T-helper 22 cell (primary cell): ENCODE measurements at places on chromosomes 6 and 20.

GRCh38 chr6:34108176-34108575 lies 37.7 kb downstream of the GRM4 start:
- no peak for DNase-seq

GRCh38 chr6:35473850-35474130 lies 5.6 kb downstream of the RPL10A start:
- no peak for DNase-seq

DNA sequence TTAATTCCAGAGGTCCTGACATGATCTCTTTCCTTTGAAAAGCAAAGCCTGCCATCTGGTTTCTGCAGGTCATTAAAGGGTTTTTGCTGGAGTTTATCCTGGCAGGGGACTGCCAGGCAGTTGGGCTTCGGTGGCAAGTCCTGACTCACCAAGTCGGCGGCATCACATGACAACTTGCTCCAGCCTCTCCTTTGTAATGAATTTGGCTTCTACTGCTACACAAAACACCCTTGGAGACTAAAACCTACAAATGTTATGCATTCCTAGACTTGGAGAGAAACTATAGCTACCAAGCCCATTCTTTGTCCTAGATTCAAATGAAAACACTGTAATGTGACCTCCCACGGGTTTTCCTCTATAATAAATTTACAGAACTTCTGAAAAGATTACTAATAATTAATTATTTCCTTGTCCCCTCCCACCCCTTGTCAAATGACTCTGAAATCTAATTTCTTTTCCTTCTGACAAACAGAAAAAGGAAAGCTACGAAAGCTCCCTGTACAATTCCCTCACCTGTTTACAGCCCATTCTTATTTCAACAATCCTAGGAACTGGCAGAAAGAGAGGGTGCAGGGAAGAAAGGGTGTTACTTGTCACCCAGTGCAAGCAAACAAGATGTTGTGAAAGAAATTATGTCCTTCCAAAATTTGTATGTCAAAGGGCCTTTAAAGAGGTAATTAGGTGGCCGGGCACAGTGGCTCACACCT lies 62.9 kb downstream of the QRSL1 start:
- DNase-seq, result no peak

DNA sequence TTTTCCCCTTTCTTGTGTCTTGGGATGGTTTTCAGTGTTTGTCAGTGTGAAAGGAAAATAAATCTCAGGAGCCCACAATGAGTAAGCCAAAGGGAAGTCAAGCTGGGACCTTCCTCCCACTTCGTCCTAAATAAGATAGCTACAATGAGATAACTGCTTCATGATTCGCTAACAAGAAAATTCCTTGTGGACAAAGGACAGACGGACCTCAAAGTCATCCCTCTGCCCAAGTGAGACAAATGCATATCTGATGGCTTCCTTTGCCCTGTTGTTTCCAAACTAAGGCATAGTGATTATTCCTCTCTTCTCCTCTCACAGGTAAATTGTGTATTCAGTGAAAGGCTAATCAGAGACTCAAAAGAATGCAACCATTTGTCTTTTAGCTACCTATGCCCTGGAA lies 26.1 kb upstream of the ADTRP start:
- DNase-seq, result no peak

- DNase-seq, result no peak
Measured at GRCh38 chr6:11607383-11607782, 69.8 kb downstream of the TMEM170B start.

DNA sequence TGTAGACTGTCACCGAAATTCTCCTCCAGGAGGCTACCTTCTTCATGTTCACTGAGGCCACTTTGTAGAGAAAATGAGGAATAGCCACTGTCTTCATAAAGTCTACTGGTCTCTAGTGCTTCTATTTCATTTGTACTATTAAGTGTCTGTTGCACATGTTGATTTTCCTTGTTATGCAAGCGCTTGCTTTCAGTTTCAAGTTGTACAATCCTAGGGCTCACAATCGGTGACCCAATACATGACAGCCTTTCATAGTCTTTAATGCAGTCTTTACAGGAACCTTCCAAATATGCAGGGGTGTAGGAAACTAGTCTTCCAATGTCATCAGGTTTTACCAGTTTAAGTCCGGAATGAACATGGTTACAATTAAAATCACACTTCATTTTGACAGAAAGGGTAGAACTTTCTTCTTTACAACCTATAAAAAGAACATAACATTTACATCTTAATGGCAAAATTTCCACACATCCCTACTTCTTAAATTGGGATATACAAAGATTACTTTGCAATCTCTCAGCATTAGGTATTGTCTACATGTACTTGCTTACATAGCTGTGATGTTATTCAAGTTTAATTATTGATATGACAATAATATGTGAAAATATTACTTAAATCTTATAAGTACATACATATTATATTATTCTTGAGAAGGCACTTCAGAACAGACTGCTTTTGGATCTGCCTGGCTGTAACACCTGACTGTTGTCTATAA lies 7.5 kb downstream of the FBXO5 start:
- no peak for DNase-seq

DNA sequence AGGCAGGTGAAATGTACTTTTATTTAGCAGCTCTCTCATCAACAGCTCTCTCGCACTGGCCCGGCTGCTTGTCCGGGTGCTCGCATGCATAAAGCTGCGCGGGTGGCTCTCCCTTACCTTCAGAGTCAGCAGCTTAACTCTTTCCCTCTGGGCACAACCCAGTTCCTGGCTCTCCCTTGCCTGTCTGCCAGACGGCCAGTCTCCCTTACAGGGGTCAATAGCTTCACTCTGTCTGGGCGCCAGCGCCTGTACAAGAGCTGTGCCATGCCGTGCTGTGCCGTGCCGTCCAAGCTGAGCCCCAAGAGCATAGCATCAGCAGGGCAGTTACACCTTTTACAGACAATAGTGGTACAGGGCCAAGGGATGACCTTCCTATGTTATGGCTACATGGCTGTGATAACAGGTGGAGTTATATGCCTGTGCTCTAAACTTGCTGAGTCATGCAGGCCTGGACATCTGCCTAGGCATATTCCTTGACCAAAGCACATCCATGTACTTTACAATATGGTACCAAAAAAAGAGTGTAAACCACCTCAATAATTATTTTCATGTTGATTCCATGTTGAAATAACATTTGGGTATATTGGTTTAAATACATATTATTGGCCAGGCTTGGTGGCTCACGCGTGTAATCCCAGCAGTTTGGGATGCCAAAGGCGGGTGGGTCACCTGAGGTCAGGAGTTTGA lies 47.9 kb downstream of the BLTP3A start:
- no peak for DNase-seq

DNA sequence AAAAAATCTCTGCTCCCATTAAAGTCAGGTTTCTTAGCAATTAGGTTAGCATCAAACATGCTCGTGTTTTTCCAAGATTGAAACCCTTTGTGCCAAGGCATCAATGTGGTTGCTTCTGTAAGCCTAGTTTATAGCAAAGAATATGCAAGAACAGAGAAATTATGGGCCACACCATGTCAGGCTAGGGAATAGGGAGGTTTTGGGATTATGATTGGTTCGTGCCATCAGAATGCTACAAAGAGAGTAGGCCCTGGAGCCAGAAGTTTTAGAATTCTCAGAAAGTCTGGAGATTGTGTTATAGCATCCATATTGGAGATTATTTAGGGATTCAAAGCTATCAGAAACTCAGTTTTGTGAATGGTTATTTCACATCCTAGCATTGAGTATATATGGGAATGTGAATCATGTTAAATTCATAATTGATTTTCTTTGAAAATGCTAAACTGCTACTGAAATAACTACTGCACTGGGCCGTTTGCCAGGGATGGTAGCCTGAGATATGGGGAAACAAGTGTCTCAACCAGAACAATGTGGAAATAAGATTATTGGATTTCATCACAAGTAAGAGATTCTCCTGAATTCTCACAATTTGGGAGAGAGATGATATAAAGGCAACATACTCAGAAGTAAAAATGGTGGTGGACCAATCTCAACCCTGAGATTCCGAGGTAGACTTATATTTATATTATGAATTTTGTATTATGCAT lies 45.3 kb downstream of the ZNF292 start:
- no peak for DNase-seq

DNA sequence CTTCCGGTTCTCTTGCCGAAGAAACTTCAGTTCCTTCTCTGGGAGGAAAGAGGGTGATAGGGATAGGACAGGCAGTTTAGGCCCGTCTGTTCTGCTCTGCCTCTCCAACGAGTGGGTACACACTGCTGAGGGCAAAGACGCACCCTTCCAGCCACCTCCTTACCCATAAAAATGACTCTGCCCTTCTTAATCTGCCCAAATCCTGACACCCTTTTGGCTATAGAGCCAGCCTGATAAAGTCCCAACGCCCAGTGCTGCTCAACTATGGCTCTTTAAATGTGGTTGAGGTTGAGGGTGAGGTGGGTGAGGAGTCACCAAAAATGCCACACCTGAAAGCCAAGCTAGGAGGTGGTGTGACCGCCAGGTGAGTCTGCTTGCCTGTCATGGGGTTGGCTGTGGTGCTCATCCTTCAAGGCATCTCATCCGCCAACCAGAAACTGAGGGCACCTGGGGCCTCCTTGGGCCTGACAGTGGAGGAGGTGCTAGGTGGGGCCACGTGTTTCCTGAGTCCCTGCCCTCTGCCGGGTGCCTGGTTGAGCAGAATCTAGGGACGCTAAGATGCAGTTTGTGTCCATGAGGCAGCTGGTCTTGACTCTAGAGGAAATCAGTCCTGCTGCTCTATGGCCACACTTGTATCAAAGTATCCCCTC lies 16.3 kb downstream of the CCDC167 start:
- DNase-seq, result no peak

GRCh38 chr6:20400456-20401204 lies 1.0 kb upstream of the E2F3 start:
- peak; percentile 20 for DNase-seq

DNA sequence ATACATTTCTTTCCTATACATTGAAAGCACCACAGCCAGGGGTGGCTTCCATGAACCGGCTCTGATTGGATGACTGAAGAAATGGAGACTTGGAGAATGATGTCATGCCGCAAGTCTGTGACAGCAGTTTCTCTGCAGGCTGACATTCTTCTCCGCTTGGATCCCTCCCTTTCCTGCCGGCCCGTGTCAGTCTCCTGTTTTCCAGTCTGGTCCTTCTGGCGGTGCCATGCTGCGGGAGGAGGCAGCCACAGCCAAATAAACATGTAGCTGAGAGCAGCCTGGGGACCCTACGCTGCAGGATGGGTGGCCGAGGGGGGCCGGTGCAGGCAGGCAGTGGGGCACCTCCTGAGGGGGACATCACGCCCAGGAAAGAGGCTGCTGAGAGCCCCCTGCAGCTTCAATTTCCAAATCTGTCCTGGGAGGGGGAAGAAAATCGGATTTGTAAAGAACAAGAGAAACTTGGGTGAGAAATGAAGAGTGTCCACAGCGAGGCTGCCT lies 178.0 kb downstream of the TAF4 start:
- no peak for DNase-seq

DNA sequence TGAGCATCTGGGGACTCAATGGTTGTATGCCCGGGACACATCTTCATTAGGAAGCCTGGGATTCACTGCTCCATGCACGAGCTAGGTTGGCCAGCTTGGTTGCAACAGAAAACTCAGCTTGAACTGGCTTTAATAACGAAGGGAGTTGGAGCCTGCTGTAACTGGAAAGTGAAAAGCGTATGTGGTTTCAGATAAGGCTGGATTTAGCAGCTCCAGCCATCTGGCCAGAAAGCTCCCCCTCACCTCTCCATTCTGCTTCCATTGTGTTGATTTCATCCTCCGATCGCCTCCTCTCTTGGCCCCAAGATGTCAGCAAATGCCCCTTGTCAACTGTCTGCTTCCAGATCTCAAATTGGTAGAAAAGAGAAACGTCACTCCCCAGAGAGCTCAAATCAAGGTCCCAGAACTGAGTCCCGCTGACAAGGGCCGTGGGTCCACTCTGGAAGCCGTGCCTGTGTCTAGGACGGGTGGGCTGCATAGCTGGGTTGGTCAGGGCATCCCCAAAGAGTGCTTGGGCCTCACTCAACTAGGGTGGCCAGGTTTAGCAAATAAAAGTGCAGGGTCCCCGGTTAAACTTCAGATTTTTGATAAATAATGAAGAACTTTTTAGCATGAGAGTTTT lies 117.0 kb upstream of the PMEPA1 start:
- no peak for DNase-seq

DNA sequence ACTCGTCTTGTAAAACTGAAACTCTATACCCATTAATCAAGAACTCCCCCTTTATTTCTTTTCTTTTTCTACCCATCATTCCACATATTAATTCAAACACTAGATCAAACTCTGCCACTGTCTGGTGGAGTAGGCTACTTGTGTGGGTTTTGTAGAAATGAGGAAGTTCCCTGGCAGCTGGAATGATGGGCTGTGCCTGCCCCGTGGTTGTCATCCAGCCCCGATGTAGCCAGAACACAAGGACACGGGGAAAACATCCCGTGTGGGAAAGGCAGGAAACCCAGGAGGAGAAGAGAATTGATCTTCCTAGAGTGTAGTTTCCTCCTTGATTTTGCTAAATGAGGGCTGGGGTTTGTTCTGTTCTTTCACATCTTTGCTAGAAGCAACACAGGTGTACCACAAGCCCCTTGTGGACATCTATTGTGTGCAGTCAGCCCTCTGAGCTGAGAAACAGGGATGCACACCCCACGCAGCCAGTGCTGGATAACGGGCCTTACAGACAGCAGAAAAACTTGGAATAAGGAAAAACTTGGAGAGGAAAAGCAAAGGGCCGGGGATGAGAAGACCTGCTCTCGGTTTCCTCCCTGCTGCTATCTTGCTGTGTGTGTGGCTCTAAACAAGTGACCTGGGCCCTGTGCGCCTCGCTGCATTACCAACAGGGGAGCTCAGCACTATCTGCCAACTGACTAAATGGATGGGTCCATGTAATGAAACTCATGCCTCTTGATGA lies 88.0 kb downstream of the SCML4 start:
- DNase-seq, result no peak

GRCh38 chr6:56580271-56580670 lies 62.4 kb downstream of the DST start:
- DNase-seq, result no peak

DNA sequence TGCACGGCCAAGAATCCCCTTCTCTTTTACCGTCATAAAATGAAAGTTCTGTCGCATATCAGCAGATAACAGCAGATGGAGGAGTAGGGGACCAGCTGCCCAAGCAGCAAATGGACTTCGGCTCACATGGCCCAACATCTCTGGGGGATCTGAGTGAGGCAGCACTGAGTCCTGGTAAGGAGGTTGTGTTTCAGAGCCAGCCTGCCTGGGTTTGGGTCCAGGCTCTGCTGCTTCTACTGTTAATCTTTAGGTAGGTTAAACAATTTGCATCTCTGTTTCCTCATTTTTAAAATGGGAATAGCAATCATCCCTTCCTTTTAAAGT lies 193.6 kb downstream of the DOK5 start:
- no peak for DNase-seq

GRCh38 chr20:17579369-17580039 lies 9.6 kb downstream of the DSTN start:
- DNase-seq, result no peak

DNA sequence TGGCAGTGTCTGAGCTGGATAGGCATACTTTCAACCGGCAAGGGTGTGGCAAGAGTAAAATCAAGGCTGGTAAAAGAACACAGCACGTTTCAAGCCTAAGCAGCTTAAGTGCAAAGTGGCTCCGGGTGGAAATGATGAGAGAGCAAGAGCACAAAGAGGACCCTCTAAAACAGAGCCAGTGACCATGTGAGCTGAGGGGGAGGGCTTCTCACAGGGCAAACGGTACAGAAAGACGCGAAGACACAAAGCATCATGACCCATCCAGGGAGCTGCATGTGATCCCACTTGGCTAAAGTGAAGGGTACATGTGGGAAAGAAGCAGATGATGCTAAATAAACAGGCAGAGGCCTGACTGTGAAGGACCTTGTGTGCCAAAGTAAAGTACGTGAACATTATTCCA lies 25.7 kb downstream of the FKBP5 start:
- DNase-seq, result no peak

GRCh38 chr6:113495521-113495920 lies 361.6 kb upstream of the MARCKS start:
- DNase-seq, result no peak
